Activated T-cell treated with anti-CD3 and anti-CD28 coated beads for 24 hours (primary cell): ENCODE measurements at places on chromosomes 4 and X.

DNA sequence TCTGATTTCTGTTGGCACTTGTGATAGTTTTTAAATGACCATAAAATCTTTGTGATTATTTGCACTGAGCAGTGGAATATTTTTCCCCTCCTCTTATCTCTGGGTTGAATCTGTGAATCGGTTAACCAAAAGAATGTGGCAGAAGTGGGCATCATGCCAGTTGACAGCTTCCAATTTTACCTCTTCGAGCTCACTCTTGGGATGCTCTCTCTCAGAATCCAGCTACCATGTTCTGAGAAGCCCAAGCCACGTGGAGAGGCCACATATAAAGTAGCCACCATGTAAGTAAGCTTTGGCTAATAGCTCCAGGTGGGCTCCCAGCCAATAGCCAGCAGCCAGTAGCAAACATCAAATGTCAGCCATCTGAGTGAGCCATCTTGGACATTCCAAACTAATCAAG is 12.9 kb upstream of the WDR19 start:
- no peak for DNase-seq

- peak; percentile 39 for DNase-seq
Measured at GRCh38 chr4:41882625-41883347, 52.4 kb upstream of the TMEM33 start.

DNA sequence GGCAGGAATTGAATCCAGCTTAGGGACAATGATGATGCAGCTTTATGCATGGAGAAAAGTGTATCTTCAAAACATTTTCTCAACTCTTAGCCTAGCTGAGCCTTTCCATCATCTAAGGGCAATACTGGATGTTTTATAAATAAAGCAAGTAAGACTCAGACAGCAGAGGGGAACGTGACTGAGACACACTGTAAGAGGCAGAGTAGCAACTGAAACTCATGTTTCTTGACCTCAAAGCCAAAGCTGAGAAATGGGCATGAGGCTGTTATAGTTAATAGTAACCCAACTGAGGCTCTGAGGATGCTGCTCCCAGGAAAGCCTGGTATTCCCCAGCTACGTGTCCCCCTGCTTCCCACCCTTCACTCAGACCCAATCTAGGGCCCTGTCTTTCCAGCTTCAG is 44.6 kb downstream of the ARHGEF9 start:
- no peak for DNase-seq

DNA sequence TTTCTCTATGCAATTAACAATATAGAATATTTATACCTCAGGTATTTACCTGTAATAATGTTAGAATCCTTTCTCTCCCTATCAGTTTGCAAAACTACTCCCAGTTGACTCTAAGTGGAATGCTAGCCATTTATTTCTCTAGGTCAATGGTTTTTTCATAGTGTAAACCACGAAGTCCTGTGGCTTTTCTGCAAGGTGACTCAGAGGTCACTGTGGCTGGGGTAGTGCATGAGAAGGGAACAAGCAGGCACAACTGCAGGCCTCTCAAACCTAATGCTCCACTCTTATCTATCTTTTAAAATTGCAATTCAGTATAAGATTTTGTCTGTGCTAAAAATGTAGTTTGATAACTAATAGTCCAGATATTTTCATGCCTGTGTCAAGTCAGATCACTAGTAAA is 159.4 kb downstream of the ANTXR2 start:
- DNase-seq, result no peak

- DNase-seq, result no peak
Measured at GRCh38 chrX:76253432-76253831, 80.6 kb downstream of the PBDC1 start.

- no peak for DNase-seq
Measured at GRCh38 chr4:23135792-23136645, 443.3 kb downstream of the GBA3 start.
